ENCODE measurements at places on chromosomes 12 and 14.

DNA sequence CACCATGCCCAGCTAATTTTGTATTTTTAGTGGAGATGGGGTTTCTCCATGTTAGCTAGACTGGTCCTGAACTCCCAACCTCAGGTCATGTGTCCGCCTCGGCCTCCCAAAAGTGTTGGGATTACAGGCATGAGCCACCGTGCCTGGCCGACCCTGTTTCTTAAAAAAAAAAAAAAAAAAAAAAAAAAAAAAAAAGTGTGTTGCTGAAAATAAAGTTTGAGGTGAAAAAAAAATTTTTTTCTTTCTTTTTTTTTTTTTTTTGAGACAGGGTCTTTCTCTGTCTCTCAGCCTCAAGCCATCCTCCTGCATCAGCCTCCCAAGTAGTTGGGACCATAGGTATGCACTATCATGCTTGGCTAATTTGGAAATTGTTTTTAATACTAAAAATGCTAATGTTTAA, 11.3 kb downstream of the RBM25 start:
- no peak for DNase-seq

DNA sequence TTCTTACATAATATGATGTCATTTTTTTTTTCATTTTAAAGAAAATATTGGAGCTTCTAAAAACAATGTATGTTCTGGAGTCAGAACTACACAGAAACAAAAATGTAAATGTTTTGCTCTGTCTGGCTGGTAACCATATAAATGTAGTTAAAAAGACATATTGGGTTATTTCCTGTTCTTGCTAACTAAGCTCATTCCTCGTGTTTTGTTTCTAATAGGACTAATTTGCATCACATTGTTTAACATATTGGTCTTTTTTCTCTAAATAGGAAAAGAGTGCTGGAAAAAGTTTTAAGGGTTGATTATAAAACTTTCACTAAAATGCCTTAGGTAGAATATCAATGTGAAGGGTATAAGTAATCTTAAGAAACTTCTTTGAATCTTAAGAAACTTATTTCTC, 221.3 kb downstream of the SLC6A15 start:
- DNase-seq, result no peak

DNA sequence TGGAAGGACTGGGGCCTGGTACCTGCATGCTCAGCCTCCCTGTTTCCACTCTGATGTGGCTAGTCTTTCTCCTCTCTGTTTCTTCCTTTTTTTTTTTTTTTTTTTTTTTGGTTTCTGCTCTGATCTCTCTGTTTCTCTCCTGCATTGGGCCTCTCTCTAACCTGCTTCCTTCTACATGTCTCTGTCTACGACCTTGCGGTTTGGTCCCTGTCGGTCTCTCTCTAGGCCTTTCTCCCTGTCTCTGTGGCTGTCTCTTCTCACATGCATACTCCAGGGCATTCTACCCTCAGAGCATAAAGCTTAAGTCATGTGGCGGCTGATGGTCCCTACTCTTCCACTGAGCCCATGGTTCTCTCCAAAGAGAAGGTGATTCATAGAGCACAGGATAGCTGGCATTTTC, 1096.6 kb downstream of the BCL11B start:
- no peak for DNase-seq

DNA sequence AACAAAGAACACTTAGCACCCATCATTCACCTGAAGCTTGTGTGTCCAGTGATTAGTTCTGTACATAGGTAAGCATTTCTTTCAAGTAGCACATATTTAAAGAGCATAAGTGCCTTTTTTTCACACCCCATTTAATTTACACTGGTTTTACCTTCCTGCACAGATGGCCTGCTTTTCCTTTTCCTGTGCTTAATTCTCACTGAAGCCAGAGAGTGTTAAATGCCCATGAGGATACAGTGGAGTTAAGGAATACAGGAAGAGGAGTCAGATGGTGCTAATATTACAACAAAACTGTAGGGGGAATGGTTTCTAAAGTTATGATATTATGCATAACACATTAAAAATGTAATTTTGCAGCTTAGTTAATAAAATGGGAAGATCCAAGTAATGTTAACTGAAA, 31.0 kb upstream of the SLC38A1 start:
- DNase-seq, result no peak

- no peak for DNase-seq
These were observed 139.6 kb downstream of the DYRK2 start for GRCh38 chr12:67788118-67788517.

GRCh38 chr14:48350971-48351370, 675.6 kb upstream of the MDGA2 start:
- no peak for DNase-seq

DNA sequence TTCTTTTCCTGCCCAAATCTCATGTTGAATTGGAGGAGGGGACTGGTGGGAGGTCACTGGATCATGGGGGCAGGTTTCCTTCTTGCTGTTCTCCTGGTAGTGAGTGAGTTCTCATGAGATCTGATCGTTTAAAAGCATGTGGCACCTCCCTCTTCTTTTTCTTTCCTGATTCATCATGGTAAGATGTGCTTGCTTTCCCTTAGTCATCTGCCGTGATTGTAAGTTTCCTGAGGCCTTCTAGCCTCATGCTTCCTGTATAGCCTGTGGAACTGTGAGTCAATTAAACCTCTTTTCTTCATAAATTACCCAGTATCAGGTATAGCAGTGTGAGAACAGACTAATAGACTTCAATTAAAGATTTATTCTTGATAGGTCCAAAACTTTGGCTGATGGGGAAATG, 83.5 kb downstream of the CAND1 start:
- DNase-seq, result no peak

DNA sequence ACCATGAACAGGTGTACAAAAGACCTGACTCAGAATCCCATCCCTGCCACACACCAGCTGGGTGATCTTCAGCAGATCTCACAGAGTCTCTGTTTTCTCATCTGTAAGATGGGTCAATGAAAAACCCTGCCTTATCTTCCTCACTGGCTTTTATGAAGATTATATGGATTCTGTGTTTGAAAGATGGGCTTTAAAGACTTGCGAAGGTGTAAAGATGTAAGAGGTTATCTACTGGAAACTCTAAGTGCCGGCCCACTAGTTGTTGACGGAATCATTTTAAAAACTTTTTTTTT, 15.3 kb upstream of the ANKRD33 start:
- DNase-seq, result no peak

GRCh38 chr12:15534322-15534721, 212.0 kb downstream of the PTPRO start:
- no peak for DNase-seq

DNA sequence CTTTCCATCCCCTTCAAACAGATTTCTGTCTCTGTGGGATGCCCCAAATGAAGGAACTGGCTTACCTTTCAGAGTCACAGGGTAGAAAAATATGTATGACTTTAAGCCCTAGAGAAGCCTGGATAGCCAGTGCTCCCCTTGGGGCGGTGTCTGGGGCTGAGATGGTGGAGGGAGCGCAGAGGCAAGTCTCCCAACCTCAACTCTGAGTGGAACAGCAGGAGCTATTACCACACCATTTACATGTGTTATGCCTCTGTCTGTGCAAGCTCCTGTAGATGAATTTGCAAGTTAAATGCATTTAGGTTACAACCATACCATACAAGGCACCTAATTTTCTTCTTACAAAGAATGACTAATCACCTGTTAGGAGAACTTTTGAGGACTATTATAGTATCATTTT, 50.4 kb upstream of the CLMN start:
- no peak for DNase-seq

GRCh38 chr12:54046809-54047159, 6.9 kb upstream of the HOXC4 start:
- no peak for DNase-seq

- DNase-seq, result no peak
These were observed 700.2 kb downstream of the DIO2 start for GRCh38 chr14:79511146-79511545.

- no peak for DNase-seq
These were observed 28.6 kb upstream of the PTPRQ start for GRCh38 chr12:80415466-80415865.
